ENCODE measurements at places on chromosomes 7 and 10. TPM values are rescaled to one million over a fixed set of nuclear protein-coding genes. Genes with fewer than 3 reads are reported as not detected.

- DNase-seq = no peak
Measured at GRCh38 chr7:116455499-116455898, 44.0 kb upstream of the CAV2 start.

H2BK1 gene
- total RNA-seq = not detected

- no peak for DNase-seq
Measured at GRCh38 chr10:73819081-73819480, 7.7 kb upstream of the NDST2 start.

DNA sequence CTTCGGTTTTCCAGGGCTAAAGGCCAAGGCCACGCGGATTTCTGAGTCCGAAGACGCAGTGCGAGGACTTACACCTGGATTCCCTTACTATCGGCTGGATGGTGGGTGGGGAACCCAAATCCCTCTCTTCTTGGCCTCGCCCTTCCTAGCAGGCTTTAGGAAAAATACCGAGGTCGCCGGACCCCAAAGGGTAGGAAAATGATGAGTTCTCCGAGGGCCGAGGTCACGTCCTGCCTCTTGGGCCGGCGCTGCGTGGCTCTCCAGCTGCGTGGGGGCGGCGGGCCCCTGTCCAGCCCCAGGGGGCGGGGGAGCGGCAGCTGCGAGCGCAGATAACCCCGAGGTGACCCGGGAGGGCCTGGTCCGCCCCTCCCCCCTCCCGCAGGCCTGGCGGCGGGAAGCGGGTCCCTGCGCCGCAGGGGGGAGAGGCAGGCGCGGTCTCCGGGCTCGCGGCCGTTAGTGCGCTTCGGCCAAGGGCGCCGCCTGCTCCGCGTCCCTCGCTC, 805 bp upstream of the HMX3 start:
- DNase-seq = no peak

PARD3 gene
- 254 TPM for total RNA-seq

GRCh38 chr7:23216021-23216420, 30.6 kb upstream of the GPNMB start:
- DNase-seq = no peak

MSS51 gene
- 0.41 TPM for total RNA-seq

DNA sequence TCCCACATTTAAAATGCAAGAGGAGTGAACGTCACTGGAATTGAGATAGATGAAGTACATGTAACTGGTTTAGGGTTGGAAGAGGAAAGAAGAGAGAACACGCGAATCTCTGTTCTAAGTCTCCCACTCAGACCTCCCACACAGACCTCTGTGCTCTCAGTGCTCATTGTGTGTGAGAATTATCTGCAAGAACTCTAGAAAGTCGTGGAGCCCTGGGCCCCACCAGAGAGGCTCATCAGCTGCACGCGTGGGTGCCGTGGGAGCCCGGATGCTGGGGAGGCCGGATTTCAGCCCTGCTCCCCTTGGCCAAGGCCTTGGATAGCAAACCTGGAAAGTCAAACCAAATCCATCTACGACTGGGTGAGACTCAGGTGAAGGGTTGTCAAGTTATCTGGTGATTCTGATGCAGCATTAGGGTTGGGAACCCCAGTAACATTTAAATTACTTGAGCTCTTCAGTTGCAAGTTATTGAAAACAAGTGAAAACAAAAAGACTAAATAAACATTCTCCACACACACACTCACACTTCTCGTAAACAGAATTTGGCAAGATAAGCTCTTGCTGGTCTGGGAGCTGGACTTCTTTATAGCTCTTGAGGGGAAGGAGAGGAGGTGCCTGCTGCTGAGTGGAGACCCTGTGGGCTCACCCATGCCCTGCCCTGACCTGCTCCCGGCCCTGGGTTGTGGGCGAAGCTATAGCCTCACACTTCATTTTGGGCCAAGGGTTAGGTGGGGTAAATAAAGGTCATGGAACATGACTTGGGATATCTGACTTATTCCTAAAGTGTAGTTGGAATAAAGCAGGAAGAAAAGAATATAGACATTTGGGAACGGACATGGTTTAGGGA, 250.3 kb downstream of the ADARB2 start:
- no peak for DNase-seq

DNA sequence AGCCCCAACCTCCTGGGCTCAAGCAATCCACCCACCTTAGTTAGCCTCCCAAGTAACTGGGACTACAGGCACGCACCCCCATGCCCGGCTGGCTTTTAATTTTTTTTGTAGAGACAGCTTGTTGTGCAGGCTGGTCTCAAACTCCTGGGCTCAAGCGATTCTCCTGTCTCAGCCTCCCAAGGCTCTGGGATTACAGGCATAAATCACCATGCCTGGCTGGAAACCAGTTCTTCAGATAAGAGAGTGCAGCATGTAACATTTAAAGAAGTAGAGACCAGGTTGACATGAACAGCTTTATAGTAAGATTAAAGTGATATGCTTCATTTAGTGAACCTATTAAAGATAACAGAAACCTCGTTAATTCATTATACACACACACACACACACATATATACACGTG, 167.9 kb upstream of the KAT6B start:
- DNase-seq = no peak

ADIRF gene
- not detected for total RNA-seq

GRCh38 chr10:501596-501995, 187.9 kb downstream of the DIP2C start:
- DNase-seq = no peak
